Stimulated activated CD4-positive, alpha-beta T cell treated with anti-CD3 and anti-CD28 coated beads, Interleukin-12 subunit alpha, Interleukin-12 subunit beta, amount 100 ng/mL, for 4 hours (primary cell): ENCODE measurements at places on chromosomes 7 and 10.

DNA sequence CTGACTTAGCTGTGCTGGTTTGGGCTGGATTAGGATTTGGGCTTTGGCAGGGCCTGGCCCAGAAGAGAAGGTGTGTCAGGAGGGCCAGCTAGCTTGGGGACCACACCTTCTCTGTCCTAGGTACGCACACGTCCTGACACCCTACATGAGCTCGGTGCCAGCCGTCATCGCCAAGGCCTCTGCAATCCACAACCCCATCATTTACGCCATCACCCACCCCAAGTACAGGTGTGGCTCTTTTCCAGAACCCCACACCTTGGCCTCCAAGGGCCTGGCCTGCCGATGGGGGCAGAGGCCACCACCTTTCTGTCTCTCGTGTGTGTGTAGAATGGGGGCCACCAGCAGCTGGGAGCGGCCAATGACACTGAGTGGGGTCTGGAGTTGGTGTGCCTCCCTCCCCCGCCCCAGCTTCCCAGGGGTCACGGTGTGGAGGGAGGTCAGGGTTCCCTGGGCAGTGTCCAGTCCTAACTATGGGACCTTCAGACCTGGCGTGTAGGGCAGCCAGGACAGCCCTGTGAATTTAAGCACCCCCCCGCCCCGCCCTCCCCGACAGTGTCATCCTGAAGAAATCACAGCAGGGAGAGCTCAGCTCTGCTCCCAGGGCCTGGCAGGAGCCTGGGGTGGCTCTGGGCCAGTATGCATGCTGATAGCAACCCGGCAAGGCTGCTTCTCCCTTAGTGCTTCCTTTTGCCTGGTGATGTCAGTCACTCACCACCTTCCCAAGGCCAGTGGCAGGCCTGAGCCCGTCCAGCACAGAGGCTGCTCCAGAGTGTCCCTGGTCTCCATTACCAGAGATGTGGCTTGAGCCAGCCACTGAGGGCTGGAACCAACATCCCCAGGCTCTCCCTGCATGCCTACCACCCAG lies 6.9 kb upstream of the LDB3 start:
- no peak for DNase-seq

DNA sequence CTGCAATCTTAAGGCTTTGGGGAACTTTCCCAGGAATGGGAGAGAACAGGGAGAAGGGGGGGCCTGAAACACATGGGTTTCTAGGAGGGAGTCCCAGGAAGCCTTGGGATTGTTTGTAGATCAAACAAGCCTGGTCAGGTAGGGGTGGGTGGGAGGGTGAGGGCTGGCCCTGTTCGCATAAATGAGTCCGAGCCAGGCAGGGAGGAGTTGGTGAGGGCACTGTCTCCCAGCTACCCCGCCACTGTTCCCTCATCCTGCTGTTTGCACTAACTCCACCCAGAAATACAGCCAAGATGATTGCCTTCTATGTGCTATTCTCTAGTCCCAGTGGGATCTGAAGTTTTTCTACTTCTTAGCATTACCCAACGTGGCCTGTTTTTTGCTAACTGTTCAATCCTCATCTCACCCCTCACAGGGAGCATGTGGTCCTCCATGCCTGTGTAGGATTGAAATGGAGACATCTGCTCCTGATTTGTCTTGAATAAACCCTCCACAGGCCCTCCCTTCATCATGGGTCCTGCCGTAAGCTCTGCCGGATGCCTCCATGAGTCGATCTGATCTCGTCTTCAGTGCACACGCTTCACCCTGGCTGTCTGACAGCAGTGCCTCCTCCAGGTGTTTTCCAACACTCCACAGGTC lies 257.0 kb downstream of the COBL start:
- DNase-seq = no peak

DNA sequence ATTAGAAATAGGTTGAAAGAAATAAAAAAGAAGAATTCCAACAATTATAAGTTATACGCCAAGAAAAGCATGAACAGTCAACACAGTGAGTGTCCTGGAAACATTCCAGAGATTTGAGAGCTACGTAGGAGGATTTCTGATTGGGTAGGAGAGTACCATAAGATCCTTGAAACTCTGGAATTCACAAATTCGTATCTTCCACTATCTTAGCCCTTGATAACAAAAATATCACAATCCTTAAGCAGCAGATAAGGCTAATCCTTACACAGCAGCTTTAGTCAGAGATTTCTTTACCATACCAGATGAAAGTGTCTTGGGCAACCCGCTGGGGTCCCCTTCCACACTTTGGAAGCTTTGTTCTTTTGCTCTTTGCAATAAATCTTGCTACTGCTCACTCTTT lies 8.2 kb downstream of the TPK1 start:
- DNase-seq = no peak

DNA sequence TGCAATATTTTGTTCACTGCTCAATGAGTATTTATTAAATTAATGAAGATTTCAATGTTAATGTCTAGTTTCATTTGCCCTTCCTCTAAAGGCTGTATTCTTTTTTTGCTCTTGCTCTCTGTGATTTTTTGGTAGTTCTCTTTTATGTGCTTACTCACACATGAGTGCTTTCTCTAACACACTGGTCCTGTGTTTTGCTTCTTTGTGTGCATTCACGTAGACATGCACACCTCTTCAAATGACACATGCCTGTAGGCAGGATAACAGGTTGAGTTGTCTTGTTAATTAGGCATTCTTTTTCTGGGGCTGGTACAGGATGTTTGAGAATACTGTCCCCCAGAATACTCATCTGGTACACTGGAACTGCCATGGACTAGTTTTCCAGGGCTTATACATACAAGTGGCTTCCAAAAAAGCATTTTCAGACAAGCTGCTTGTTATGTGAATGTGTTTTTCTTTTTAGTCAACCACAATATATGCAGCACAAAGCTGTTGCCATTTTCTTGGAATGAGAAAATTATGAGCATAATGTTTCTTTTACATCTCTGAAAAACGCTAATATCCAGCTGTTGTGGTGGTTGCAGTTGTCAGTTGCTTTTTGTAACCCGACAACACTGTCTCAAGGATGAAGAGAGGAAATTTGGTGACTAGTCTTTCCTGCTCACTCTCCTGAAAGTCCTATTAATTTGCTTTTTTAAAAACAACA lies 416.4 kb downstream of the AUTS2 start:
- no peak for DNase-seq

GRCh38 chr7:109094-109493 lies 83.3 kb upstream of the FAM20C start:
- no peak for DNase-seq

DNA sequence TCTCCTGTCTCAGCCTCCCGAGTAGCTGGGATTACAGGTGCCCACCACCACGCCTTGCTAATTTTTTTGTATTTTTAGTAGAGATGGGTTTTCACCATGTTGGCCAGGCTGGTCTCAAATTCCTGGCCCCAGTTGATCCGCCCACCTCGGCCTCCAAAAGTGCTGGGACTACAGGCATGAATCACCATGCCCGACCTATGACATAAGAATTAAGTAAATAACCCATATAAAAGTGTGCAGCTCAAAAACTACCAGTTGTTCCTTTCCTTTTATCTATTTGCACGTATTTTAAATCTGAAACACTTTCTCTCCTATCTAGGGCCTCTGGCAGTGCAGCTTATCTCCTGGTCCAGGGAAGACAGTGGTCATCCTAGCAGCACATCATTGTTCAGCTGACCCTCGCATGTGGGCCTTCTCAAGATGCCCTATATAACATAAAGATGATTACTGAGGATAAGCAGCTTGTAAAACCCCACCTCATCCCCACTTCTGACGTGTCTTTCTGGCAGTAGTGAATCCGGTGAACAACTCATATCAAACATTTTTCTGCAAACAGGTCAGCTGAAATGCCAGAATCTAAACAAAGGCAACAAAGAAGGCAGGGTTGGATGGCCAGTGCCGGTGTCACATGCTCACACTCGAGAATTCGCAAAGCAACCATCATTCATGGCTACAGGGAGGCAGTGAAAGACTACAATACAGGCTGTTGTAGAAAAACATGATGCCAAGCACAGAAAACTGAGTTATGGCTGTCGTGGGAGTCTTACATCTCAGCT lies 36.0 kb upstream of the KCNIP2 start:
- no peak for DNase-seq

DNA sequence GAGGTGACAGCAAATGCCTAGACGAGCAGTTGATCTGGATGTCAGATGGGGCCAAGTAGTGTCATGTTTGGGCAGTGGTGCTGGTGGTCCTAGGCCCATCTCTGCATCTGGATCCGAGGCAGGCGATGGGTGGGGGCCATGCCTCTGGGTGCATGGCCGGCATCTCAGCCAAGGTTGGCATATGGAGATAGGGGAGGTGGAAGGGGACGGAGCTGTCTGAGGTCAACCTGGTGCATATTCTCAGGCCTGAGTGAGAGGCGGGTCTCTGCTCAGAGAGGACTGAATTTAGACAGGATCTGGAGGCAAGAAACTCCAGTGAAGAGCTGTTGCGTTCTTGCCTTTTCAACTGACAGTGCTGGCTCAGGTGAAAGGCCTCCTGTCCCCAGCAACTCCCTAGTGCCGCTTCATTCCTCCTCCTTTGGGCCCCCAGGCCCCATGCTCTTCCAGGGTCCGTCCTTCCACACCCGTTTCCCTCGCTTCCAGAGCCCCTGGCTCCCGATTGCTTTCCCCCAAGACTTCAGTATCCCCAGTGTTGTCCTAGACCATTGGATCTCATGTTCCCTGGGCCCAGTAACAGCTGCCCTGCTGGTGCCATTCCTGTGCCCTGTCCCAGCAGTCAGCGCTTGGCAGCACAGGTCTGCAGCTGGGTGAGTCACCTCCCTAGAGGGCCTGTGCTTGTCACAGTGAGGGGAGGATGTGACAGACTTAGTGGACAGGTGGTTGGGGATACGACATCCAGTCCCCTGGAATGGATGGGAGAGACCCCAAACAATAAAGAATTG lies 32.6 kb downstream of the GBX1 start:
- no peak for DNase-seq

DNA sequence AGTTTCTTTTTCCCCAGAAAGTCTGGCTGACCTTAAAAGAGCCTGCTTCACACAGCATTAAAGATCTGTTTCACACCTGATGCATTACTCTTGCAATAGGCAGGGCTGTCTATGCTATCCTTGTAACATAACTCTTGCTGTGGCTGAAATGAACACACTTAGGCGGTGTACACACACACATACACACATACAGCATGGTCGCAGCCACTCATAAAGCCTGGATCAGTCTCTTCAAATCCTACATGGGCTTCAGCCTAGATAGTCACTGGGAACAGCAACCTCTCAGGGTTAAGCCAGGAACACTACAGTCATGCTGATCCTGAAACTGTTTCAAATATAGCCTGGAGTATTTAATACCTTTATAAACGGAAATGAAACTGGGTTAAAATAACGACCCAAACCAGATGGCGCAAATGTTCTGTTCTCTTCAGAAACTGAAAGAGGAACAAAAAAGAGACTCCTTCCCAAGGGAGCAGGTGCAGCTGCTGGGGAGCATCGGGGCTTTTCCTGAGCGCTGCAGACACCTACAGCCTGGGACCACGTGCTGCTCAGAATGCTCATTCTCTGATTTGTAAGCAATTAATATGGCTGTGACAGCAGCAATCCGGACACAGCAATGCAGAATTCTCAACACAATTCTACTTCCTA lies 61.0 kb upstream of the SFMBT2 start:
- no peak for DNase-seq

- no peak for DNase-seq
These were observed 9.2 kb downstream of the SKAP2 start for GRCh38 chr7:26854876-26855855.

DNA sequence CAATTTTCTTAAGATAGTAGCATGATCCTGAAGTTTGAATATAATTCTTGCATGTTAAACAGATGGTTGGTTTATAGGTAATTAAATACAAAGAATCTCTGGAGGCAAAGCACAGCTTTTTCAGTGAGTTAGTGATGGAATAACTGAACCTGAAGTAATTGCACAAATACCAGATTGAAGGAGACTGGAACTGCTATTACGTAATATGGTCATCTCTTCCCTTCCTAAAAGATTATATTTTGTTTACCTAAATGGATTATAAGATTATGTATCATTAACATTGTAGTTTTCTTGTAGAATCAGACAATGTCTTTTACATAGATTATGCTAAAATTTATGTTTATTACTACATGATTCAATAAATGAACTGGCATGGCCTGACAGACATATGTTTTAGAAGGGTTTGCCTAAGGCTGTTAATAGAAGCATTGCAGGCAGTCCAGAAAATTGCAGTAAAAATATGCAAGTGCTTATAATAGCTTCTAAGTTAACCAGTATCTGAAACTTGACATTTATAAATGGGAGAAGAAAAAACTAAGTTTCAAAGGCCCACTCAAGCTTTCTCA lies 35.8 kb upstream of the GPR37 start:
- DNase-seq = no peak

DNA sequence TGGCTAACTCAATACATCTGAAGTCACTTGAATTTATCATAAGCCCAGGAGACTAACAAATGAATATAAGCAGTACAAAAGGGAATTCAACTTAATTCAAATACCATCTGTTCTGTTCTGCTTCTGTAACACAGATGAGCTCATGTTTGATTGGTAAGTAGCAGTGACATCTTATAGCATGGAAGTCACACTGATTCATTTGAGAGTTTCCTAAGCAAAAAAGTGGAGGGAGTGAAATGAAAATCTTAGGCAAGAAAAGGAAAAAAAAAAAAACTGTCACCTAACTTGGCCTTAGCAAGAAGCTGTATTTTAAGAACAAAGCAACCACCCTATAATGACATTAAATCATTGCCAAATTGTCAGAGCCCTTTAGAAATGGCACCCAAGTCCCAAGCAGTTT lies 49.5 kb downstream of the SMURF1 start:
- DNase-seq = no peak

DNA sequence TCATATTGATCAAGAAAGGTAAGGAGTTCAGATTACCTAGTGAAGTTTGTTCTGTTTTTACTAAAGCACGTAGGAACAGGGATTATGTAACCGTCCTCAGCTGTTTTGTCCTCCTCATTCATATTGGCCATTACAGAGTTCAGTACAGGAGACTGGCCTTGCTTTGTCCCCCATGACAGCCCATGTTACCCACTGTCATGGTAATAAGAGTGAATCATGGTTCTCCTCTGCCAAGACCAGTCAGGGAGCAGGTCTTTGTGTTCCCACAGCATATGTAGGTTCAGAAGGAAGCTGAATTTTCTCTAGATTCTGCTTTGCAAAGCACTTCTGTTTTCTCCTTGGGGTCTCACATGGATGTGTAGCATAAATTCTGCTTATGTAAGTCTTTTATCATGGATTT lies 106.2 kb upstream of the GPR141 start:
- no peak for DNase-seq

DNA sequence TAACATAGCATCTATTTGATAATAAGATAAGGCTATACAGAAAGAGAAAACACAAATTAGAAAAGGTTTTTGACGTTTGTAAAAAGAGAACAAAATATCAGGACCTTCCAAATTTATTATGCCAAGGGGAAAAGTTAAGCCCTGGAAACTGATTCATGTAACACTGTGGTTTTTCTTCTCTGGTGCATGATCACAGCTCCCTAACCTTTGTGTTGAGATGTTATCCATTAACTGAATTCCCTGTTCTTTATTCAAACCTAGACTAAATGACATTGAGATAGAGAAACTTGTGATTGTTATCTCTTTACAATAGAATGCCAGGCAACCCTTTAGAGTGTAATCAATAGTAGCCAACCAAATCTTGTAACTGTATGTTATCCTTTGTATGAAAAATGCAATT lies 141.5 kb upstream of the NRG3 start:
- no peak for DNase-seq

- no peak for DNase-seq
These were observed 368.4 kb upstream of the ZMIZ1 start for GRCh38 chr10:78700413-78700812.

GRCh38 chr10:24622781-24623301 lies 100.8 kb downstream of the ARHGAP21 start:
- DNase-seq = no peak

GRCh38 chr10:109275960-109276359 lies 647.4 kb downstream of the XPNPEP1 start:
- DNase-seq = no peak

GRCh38 chr10:42637142-42637541 lies 1.2 kb downstream of the ZNF33B start:
- no peak for DNase-seq
